ENCODE measurements at places on chromosomes 4 and X.

DNA sequence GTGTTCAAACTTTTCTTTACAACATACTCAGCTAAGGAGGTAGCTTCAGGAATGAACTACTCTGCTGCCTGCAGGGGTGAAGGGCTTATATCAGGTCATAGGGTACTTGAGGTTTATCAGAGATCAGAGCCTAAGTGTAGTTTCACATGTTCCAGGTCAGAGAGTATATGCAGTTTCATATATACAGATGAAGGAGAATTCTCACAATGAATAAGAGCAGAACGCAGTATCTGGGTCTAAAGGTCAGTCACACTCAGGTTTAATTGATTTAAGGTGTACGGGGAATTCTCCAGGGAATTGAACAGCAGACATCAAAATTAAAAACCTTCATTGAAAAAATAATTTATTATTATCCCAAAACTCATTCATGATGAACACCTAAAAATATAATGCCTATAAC, 700.6 kb downstream of the TECRL start:
- DNase-seq: no peak

DNA sequence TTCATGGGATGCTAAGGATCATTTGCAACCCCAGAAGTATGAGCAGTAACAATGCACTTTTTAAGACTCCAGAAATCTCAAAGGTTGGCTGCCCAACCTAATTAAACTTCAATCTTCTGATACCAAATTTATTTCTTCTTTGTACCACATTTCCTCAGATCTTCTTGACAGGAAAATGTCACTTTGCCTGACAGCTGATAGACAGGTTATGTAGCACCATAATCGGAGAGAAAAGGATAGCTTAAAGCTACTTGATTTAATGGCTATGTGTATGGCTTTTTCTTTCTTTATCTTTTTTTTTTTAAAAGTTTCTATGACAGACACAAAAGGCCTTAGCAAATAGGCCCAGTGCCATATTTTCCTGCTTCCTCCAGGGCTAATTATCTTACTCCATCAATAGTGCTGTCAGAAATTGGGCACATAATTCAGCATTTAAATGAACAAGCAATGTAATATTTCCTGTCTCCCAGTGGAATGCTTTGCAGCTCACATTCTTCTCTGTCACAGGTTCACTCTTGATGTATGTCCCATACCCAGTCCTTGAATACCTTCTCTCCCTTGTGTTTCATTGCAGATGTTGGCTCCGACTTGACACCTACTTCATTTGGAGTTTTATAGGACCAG, 795.7 kb downstream of the ADGRL3 start:
- DNase-seq: no peak

GRCh38 chr4:145012841-145013240, 85.2 kb downstream of the ANAPC10 start:
- peak; percentile 80 for DNase-seq

GRCh38 chr4:40978548-40978947, 228.8 kb downstream of the NSUN7 start:
- no peak for DNase-seq

All from Kasumi-1 (cell line).